ENCODE measurements at places on chromosomes 6 and 20. TPM values are rescaled to one million over a fixed set of nuclear protein-coding genes. Genes with fewer than 3 reads are reported as not detected.
A peak's percentile ranks its signal among the peaks of the same experiment; 100 is the strongest.

- H3K27me3 ChIP-seq = peaks cover 8% of the 10 kb centered on the region
- H3K4me3 ChIP-seq = no peak overlapping the region
- DNase-seq = no peak
- no peak overlapping the region for H3K27ac ChIP-seq
Observed at GRCh38 chr6:87104667-87105066, 9.8 kb upstream of the CGA start.

OR2H1 gene
- total RNA-seq = not detected

GJA10 gene
- total RNA-seq = not detected

GRCh38 chr20:3661814-3662665 lies 1.2 kb downstream of the GFRA4 start:
- H3K27me3 ChIP-seq = peaks cover 28% of the 10 kb centered on the region
- DNase-seq = peak; percentile 58
- H3K36me3 ChIP-seq = no peaks in the 10 kb centered on the region
- no peak overlapping the region for H3K27ac ChIP-seq
- peaks cover 26% of the 10 kb centered on the region for H3K4me1 ChIP-seq

GRCh38 chr20:62980970-62981369 lies 25.8 kb downstream of the BHLHE23 start:
- H3K27me3 ChIP-seq = peaks cover 7% of the 10 kb centered on the region
- H3K4me1 ChIP-seq = no peaks in the 10 kb centered on the region
- no peaks in the 10 kb centered on the region for H3K36me3 ChIP-seq
- H3K4me3 ChIP-seq = no peak overlapping the region
- no peak overlapping the region for H3K27ac ChIP-seq

GRCh38 chr6:160899671-160900430 lies 91.7 kb upstream of the MAP3K4 start:
- H3K36me3 ChIP-seq = no peaks in the 10 kb centered on the region
- no peak overlapping the region for H3K27ac ChIP-seq
- no peak for DNase-seq
- peaks cover 20% of the 10 kb centered on the region for H3K27me3 ChIP-seq
